ENCODE measurements at places on chromosomes 2 and 18.

DNA sequence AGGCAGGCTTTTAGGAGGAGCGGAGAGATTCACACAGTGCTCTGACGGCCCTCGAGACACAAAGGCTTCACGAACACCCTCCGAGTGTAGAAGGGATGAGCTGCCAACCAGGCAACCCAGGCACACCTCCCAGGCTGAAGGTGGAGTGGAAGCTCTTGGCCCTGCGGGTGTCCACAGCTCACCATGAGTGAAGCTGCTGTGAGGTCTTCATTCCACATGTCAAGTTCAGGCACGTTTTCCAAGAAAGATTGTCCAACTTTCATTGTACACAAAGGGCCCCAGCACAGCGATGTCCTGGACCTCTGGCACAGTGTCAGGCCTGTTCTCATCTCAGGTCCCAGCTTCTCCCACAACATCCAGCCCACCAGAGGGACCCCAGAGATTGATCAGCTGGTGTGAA is 13.4 kb downstream of the PARD6G start:
- DNase-seq, result no peak

- no peak for DNase-seq
Measured at GRCh38 chr2:233446606-233447305, 92.5 kb downstream of the DGKD start.

GRCh38 chr2:106176446-106177099 is 17.5 kb downstream of the UXS1 start:
- DNase-seq, result no peak

GRCh38 chr18:73950116-73950700 is 197.4 kb downstream of the FBXO15 start:
- no peak for DNase-seq

DNA sequence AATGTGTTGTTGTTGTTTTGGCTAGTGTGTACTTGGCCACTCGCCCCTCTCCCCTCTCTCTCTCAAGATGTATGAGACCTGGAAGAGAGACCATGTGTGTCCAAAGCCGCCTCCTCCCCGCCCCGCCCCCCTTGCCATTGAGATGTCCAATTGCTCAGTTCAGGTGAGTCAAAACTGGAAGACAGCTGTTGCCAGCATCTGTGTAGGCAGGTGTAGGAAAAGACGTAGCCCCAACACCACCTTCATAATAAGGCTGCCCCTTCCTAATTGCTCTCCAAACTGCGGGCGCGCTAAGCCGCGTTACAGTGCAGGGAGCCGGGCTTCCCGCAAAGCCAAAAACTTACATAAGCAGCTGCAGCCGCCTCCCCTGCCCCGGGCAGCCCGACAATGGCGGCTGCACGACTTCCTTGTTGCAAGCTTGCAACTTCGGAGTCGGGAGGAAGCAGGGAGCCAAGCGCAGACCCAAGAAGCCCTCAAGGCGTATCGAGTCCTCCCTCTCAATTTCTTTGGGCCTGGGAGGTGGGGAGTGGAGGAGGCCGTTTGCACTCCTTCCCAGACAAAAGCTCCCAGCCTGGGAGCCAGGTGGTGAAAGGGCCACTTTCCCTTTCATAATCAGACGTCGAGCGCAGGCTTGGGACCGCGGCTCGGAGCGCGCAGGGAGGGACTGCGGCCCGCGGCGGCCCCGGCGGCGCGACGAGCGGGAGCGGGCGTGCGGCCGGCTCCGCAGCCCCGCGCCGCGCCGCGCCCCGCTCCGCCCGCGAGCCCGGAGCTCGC is 882 bp downstream of the ZBTB14 start:
- peak; percentile 33 for DNase-seq

- no peak for DNase-seq
Measured at GRCh38 chr2:157432475-157433106, 11.3 kb downstream of the CYTIP start.

GRCh38 chr2:217066510-217067270 is 206.8 kb upstream of the TNP1 start:
- no peak for DNase-seq

DNA sequence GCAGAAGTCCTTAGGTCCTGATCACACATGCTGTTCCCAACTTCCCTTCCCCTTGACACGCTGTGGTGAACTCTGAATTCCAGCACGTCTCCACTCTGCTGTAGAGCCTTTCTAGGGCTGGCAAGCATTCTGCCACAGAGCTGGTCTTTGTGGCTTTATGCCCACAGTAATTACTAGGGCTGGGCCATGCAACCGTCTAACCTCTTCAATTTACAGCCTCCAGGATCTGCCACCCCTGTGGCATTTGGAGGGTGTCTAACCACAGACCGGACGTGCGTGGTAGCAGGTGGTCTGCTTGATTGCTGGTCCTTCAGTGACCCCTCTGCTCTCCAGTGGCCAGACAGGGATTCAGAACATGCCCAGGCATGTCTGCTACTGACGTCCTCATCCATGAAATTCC is 43.1 kb upstream of the TGFA start:
- DNase-seq, result no peak

GRCh38 chr2:60554646-60555065 is 1.2 kb upstream of the BCL11A start:
- no peak for DNase-seq

- DNase-seq, result no peak
Measured at GRCh38 chr18:43651057-43651456, 373.8 kb upstream of the SYT4 start.

DNA sequence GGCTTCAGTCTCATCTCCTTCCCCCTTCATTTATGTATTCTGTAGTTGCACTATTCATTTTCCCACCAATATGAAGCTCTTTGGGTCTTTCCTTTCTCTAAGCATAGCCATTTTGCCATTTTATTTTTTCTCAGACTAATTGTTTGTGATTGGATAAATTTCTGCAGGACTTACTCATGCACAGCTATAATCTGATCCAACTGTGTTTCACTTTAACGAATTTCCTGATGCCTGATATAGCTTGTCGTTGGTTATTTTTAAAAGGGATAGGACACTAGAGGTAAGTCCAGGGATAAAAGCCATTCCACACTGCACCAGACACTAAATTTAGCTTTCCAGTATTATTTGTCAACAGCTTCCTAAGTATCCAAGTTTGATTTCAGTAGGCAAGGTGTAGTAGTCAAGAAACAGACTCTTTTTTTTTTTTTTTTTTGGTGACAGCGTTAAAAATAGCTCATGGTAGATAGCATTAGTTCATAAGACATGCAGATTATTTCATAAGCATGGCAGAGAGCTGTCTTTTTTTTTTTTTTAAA is 17.4 kb downstream of the ASB18 start:
- no peak for DNase-seq

DNA sequence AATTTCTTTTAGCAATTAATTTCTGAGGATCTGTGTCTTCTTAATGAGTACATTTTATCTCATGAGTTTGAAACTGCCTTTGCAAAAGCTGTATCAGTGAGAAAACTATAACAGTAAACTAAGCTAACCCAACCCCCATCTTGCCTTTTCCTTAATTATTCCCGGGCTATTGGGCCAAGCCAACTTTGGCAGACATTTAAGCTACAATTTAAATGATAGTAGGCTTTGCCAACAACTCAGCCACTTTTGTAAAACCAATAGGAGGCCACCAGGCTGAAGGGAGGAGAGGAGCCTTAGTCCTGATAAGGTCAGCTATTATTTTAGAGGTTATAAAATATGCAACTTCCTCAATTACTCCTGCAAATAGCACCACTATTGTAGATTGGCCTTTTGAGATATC is 218.0 kb upstream of the KCNJ3 start:
- DNase-seq, result no peak

All from activated gamma-delta T cell treated with anti-CD3 and anti-CD28 coated beads, Interleukin-2, amount 50 U/mL, for 16 hours (primary cell).